ENCODE measurements at places on chromosomes 11 and 22.

DNA sequence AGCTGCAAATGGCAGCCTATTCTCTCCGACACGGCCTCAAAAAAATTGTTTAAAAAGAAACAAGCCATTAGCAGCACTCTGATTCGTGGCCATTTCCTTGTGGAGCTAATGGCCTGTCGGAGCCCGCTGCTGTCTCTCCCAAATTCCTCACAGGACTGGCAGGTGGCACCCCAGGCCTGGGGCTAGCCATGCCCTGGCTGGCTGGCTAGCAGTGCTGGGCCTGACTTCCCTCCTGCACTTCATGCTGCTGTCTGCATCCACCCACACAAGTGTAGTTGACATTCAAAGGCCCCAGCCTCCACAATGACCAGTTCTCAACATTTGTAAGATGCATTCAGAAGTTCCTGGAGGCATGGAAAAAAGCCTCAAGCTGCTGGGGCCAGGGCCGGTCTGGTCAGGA, 61.5 kb downstream of the SMCO4 start:
- no peak for DNase-seq

- DNase-seq: no peak
Measured at GRCh38 chr11:86386746-86387145, 12.1 kb downstream of the CCDC81 start.

GRCh38 chr22:31133911-31134310, 6.4 kb downstream of the PLA2G3 start:
- DNase-seq: no peak

GRCh38 chr11:72350752-72351151, 83.6 kb downstream of the CLPB start:
- no peak for DNase-seq

- DNase-seq: no peak
Measured at GRCh38 chr11:6200975-6201374, 2.0 kb downstream of the OR52W1 start.

- DNase-seq: no peak
Measured at GRCh38 chr11:64153812-64154211, 12.1 kb downstream of the MACROD1 start.

DNA sequence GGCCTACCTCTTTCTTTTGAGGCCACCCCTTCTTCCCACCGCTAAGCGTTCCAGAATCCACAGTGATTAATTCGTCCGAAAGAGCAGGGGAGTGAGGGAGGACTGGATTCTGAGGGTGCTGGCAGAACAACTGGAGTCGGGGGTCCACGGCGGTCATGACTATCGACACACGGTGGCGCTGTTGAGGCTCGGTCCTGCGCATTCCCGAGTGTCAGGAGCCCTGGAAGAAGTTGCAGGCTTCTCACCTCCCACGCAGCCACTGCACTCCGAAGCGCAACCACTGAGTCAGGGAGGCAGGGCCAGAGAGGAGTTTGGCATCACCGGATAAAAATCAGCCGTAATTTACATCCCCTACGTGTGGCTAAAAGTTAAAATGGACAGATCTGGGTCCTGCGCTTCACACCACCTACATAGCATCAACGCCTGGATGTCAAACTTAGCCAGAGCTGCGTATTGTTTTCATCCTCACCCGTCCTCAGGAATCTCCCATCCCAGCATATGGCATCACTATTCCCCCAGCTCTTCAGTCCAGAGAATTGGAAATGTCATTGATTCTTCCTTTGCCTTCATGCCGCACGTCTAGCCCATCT, 10.7 kb upstream of the CTSF start:
- DNase-seq: peak; percentile 43

DNA sequence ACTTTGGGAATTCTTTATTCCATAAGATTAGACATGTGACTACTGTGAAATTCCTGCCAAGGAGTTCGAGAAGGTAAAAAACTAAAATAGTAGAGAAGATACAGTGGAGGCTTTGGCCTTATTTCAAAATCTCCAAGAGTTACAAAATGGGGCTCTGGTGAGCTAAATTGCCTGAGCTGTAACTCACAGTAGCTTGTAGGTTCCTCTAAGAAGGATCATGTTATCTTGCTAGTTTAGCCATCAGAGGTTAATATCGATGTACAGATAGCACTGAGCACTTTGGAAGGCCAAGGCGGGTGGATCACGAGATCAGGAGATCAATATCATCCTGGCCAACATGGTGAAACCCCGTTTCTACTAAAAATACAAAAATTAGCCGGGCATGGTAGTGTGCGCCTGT, 81.1 kb downstream of the USP35 start:
- no peak for DNase-seq

Measured in GOT3 (cell line).